NCI-H1105 (cell line): ENCODE measurements at places on chromosomes 4 and X.

DNA sequence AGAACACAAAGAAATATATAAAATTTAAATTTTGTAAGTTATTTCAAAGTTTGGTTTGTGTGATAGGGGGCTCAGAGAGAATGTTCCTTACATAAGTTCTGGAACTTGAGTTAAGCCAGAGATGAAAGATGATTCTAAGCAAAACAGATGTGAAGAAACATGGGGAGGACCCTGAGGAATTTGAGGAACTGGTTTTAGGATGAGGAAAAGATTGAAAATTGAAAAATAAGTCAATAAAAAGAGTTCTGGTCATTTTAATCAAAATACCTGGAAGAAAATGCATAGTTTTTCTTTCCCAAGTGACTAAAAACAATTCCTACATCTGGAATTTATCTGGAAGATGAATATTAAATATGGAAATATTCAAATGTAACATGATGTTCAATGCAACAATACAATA, 37.4 kb downstream of the HELQ start:
- DNase-seq = no peak

DNA sequence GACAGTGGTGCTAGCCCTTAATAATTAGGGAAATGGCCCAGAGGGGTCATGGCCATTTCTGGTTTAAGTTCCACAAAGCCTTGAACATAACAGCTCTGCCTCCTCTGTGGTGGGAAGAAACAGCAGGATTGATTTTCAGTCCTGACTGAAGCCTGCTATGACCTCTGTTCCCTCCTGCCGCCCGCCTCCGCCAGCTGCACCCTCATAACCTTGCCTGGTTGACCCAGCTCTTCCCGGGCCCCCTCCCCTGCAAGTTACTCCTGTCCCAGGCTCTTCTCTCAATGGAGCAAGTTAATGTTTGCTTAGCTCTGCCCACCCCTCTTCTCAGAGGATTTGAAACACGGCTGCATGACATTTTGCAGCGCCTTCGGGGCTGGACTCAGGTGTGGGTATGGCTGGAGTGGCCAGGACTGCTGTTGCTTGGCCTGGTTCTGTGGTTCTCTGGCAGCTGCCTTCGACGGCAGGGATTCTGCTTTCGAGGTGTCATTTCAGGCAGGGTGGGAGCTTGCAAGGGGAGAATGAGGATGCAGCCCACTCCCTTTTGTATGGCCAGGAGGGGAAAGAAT, 27.3 kb downstream of the BCORL1 start:
- no peak for DNase-seq

DNA sequence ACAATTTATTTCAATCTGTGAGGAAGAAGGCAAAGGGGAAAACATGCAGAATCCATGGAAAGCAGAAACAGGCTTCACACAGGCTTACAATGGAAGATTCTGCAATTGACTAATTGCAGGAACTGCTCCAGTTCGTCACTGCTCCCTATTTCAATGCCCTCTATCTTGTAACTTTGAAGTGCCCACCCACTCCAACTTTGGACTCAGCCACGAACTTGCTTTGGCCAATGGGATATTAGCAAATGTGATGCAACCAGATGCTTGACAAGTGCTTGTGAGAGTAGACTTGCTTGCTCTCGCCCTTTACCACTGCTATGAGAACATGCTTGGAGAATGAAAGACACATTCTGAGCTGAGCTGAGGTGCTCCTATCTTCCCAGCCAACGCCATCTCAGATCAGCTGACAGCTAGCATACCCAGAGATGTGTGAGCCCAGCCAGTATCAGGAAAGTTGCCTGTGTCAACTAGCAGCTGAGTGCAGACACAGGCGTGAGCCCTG, 105.7 kb upstream of the PTCHD1 start:
- DNase-seq = no peak

DNA sequence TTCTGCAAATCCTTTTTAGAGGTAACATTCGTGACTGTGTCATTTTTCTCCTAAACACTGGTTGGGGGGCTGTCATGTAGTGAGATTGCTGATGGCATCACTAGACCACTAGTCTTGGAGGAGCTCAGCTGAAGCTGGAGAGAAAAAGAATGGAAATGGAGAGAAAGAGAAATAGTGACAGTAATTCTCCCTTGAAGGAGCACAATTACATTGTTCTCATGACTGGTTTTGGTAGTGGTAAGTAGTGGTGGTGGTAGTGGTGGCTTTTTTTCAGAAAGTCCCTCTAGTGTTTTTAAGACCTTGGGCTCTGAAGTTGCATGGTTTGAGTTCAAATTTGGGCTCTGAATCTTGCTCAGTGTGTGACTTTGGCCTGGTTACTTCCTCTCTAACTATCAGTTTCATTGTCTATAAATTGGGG, 99.8 kb downstream of the LARP7 start:
- no peak for DNase-seq

DNA sequence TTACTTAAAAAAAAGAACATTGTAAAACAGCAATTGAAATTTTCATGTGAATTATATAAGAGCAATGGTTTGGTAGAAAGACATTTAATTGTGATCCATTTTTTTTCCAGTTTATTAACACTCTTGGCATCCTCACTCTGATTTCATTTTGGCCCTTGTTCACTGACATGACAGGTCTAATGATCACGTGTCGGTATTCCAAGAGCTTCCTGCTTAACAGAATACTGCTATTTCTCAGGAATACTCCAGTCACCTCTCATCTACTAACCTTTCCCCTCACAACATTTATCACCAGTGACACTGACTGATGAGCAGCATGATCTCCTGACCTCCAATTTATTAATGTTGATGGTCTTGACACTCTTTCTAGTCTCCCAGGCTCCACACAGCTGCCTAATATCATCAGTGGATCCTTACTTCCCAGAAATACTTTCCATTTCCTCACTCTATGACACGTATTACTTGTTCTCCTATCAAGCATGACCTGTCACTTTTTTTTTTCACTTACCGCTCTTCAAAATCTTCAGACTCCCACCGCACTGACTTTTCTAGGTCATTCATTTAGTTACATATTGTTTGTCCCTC, 847.8 kb upstream of the SLIT2 start:
- no peak for DNase-seq
